ENCODE measurements at places on chromosomes 2 and 18. TPM values are rescaled to one million over a fixed set of nuclear protein-coding genes. Genes with fewer than 3 reads are reported as not detected.

- no peak for DNase-seq
These were observed 16.9 kb downstream of the ACVR1C start for GRCh38 chr2:157611726-157612125.

GRCh38 chr2:213152065-213152794, 818 bp upstream of the IKZF2 start:
- peak; percentile 90 for DNase-seq

SALL3 gene
- total RNA-seq = not detected

ASPRV1 gene
- under 0.01 TPM for total RNA-seq

EN1 gene
- 7.0 TPM for total RNA-seq

DNA sequence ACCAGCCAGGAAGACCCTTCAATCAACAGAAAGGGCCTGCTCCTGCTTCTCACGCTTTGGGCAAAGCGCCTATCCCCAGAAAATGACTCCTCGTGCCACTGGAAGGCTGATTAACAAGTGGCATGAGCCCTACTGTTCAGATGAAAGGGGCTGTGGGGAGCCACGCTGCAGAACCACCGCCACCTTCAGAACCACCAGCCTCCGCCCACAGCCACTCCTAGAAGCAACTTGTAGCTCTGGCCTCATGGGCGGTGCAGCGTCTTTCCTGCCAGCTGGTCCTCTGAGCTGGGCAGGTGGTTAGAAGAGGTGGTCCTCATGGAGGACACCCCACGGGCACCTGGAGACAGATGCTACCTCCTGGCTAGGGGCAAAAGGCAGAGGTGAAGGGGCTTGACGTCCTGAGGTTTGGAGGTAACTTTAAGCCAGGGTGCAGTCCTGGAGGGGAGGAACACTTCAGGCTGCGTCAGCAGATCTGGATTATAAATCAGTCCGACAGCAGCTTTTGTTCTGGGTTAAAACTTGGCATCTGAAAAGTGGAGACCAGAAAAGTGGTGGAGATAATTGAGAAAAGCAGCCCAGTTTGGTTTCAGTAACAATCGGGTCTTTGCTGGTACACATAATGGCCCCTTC, 861 bp upstream of the SEMA4C start:
- DNase-seq = peak; percentile 31

DNA sequence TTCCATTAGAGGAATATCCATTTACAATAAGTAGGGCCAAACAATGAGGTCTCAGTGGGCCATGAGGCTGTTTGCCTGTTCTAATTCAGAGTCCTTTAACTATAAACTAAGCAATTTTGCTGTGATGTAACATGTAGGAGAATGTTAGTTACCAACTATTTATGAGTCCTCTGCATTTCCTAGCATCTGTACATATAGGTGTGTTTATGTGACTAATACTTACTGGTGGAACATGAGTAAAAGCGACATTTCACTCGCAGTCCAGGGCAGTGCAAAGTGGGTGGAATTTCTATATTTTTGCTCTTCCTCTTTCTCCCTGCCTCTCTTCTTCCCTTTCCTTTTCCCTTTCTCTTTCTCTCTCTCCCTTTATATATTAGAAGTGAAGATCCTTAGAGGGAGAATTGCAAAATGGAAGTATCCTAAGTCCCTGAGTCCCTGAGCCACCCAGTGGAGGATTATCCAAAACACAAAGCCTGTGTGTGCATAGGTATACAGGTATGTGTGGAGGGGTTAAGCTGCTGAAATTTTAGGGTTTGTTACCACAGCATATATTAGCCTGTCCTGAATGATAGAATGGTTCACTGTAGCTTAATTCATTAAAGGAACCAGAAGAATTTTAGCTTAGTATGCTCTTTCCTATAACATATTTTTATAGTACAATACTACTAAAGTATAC, 487.0 kb upstream of the FANCL start:
- no peak for DNase-seq

DNA sequence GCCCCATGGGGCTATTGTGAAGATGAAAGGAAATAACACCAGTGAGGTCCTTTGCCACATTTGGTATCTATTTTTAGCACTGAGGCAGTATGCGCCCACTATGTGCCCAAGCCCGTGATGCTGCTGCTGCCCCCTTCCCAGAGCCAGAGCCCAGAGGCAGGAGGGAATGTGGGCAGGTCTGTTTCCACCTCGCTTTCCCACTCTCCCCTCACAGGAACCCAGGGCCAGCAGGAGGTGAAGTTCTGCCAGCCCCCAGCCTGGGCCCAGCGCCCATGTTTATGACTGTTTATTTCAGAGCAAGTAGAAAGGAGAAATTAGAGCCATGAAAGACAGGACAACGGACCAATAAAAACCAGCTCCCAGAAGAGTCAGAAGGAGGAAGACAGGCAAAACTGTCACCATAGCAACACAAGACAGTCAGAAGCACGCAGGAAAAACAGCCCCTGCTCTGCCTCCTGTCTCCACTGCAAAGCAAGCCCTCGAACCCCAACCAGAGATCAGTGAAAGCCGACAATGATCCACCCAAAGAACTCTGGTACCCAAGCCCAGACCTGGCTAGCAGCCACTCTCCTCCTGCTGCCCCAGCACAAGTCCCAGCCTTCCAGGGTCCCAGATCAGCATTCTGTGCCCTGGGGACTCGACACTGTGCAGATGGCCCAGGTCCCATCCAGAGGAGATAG, 1.4 kb downstream of the CYRIA start:
- DNase-seq = peak; percentile 19

CYS1 gene
- 7.1 TPM for total RNA-seq

- no peak for DNase-seq
These were observed 186.0 kb upstream of the EPHA4 start for GRCh38 chr2:221758076-221758475.
